Skin of body (tissue), 3 donors: ENCODE measurements at places on chromosomes 2 and 18.

DNA sequence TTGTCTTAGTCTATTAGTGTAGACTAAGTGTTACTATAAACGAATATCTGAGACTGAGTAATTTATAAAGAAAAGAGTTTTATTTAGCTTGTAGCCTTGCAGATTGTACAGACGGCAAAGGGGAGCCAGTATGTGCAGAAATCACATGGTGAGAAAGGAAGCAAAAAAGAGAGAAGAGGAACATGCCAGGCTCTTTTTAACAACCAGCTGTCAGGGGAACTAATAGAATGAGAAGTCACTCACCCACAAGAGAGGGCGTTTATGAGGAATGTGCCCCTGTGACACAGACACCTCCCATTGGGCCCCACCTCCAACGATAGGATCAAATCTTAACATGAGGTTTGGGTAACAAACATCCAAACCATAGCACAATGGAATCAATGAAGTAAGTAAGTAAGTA lies 20.6 kb upstream of the ZNF804A start:
- no peak for DNase-seq

DNA sequence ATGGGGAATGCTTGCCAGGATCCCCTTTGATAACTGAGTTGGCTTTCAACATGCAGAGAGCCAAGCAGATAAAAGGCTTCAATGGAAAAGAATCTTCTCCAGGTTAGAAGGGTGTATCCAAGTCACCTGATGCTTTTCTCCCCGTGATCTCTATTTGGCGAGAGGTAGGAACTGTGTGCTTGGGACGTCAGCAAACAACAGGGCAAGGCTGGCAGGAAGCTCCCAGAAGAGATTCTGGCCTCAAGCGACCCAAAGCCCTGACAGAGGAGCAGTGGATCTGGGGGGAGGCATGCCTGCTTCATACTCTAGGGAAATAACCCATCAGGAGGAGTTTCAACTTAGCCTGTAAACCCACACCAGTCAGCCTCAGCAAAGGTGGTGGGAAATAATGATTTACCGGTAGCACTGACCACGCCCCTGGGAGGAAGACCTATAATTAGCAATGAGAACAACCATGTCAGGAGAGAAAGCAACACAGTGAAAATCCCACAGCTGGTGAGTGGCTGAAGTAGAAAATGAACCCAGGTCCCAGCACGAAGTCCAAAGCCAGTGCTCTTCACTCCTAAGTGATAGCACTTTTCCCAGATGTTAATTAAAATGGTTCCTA lies 76.3 kb upstream of the SEC11C start:
- no peak for DNase-seq

DNA sequence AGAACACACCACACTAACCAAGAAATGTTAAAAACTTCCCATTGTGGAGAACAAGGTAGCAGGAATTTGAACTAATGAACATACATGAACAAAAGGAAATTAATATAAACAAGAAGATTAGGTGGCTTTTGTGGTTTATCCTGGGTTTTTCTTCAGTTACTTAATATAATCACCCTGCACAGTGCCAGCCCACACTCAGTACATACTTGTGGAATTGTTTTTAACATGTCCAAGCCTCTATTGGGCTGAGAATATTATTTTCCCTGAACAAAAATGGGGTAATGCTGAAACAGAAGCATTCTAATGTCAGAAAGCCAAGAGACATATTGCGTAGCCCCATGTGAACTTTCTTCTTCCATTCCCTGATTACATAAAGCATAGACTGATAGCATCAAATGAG lies 202.8 kb downstream of the DNER start:
- DNase-seq, result no peak

DNA sequence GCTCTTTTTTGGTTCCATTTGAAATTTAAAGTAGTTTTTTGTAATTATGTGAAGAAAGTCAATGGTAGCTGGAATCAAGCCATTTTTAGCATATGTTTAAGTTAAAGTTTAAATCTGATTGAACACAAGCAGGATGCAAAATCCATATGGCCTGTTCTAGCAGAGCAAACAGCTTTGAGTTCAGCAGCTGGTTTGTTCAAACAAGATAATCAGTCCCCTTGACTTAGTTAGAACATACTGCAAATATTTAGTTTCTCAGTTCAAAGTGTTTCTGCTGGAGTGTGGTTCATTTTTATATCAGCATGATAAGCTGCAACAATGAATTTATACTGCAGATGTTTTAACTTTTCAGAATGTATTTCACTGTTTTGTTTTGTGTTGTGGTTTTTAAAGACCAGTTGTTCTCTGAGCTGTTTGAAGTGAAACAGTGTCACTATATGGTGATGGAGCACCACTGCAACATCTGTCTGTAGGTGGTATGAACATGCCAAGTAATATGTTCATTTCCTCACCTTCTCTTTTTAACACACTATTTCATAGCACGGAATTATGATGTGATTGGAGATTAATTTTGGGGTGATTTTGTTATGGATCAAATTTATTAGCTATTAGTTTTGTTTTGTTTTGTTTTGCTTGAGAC lies 125.3 kb downstream of the COL4A4 start:
- DNase-seq, result no peak

GRCh38 chr2:29952973-29953372 lies 31.6 kb upstream of the ALK start:
- DNase-seq, result no peak

- DNase-seq, result no peak
Observed at GRCh38 chr18:77003316-77003715, 129.3 kb downstream of the MBP start.

GRCh38 chr2:106812383-106812782 lies 73.6 kb downstream of the ST6GAL2 start:
- peak; percentile 77 for DNase-seq

DNA sequence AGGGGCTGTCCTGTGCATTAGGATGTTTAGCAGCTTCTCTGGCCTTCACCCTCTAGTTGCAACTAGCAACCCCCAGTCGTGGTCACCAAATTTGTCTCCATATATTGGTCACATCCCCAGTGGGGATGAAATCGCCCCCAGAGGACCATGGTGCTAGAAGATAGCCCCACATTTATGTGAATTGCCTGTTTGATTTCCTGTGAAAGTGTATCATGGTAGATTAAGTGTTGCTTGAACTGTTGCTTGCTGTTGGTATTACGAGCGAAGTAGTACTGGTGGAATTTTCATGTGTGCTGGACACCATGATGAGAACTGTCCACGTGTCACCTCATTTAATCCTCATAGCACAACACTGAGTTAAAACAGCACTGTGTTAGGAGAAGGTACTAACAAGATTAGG lies 59.4 kb downstream of the TSPYL6 start:
- DNase-seq, result no peak

GRCh38 chr18:46387441-46388131 lies 269.4 kb downstream of the LOXHD1 start:
- DNase-seq, result peak; percentile 32

GRCh38 chr2:130728007-130728454 lies 839 bp upstream of the GPR148 start:
- DNase-seq, result no peak

DNA sequence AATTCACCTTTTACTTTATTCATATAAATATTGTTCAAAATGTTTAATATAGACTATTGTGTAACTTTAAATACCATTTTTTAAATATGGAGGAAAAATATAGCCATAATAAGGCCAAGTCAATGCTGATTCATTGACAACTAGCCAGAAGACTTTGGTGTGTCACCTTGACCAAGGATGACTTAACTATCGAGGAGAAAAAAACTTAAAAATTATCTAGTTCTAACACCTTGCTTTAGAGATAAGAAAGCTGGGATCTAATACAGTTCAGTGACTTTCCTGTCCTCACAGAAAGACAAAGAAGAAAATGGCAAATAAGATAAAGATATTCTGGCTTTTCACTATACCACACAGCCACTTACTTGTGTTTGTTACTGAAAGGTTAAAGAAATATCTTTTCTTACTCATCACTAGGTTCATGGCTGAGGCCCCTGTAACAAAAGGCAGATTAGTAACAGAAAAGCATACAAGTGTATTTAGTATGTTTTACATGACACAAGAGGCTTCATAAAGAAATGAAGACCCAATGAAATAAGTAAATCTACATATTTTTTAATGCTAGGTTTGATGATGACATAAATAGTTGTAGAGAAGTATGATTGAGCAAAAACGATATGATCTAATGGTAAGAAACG lies 65.9 kb upstream of the LRRTM1 start:
- DNase-seq, result no peak

DNA sequence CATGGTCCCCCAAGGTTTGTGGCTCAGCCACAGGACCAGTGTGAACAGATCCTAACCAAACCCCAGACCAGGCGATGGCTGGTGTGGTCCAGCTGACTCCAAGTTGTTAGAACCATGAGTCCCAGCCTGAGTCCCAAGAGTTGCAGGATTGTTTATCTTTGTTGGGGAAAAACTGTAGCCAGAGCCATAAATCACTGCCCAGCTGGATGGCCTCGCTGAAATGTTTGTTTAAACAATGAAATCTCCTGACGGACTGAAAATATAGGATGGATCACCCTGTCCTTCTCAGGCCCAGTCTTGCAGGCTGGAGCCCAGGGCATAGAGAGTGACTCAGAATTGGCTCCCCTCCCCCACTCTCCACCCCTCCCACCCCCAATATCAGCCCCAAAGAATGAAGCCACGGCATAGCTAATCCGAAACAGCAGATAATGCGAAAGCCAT lies 36.4 kb downstream of the PKDCC start:
- DNase-seq, result no peak
